ENCODE measurements at places on chromosomes 2 and 18.

DNA sequence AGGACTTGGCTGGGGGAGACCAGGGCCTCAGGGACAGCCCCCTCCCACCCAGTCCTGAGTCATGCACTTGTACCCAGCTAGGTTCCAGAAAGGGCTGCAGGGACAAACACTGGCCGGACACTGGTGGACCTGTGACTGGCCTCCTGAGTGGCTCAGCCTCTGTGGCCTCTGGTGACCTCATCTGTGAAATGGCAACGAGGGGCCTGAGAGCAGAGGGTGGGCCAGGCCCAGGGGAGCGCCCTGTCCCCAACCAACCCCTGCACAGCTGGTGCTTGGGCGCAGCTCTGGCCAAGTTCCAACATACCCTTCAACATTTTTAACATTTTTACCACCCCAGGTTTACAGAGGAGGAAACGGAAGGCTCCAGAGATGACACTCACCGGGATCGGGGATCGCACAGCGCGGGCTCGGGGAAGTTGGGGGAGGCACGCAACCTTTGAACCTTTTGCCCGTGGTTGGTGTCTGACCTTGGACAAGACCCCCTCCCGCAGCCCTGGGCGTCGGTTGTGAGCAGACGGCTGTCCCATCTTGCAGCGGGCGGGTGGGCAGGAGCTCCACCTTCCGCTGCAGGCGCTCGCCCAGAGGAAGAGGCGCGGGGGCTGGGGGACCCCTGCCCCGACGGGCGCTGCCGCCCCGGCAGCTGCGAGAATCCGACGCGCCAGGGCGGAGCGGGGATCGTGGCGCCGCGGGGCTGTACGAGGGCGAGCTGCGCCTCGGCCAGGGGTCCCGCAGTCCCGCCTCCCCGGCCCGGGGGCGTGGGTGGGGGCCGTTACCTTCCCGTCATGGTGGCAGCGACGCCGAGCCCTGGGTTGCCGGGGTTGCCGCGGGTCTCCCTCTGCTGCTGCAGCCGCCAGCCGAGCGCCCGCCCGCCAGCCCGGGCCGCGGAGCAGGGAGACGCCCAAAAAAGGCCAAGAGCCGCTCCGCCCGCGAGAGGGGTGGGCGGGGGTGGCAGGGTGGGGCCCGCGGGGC, 805 bp downstream of the LIMS2 start:
- DNase-seq: no peak

- DNase-seq: no peak
Observed at GRCh38 chr2:119155633-119156032, 2.9 kb downstream of the C1QL2 start.

DNA sequence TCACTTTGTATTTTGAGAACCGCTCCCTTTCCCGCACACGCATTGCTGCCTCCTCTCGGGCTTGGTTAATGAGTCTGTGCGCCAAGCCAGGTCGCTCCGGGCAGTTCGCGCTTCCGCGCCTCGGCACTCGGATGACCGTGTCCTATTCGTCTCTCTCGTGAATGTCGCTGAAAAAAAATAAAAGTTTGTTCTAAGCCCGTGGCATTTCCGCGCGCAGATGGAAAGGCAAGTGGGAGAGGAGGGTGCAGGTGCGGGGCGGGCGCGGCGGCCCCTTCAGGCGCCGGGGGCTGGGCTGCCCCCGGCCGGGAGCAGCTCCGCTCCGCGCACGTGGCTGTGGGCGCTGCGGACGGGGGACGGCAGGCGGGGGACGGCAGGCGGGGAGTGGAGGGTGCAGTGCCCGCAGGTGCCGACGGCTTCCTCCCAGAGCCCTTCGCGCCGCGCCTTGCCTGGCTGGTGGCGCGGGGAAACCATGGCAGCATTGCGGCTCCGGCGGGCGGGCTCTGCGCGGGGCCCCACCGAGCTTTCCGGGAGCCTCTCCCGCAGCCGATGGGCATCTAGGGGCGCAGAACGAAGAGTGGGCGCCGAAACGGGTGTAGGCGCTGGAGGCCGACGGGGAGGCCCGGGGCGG, 159.6 kb upstream of the SIX2 start:
- DNase-seq: no peak

GRCh38 chr2:138029276-138029675, 65.0 kb downstream of the HNMT start:
- DNase-seq: no peak

- no peak for DNase-seq
Observed at GRCh38 chr2:73980566-73980965, 4.1 kb upstream of the TET3 start.

DNA sequence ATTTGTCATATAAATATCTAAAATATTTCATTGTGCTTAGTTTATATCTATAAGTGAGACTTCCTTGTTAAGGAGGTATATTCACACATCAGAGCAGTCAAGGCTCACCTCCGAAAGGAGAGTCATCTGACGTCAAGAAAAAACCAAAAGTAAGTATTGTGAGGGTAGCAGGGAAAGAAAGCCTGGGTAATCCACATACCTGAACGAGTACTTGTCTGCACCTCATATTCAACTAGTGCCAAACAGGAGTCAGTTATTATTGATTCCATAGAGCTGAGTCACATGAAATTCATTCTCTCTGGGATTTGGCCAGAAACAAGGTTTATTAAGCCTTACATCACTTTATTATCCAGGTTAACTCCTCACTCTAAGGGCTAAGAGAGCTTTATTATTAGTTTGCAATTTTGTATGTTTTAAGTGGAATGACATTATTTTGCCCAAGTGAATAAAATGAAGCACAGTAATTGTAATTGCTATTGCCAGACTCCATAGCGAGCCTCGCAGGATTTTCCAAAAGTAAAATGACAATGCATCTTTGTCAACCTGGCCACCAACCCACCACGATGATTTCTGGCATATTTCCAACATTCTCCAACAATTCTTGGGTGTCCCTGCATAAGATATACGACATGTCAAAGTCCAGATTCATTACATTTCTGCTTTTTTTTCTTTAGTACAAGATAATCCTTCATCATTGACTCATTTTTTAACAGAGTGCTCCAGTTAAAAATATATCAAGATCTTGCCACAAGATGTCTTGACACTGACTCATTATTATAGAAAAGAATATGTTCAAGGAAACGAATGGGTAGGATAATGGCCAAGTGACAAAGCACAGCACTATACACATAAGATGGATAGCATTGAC, 1210.4 kb upstream of the ACVR2A start:
- DNase-seq: no peak

DNA sequence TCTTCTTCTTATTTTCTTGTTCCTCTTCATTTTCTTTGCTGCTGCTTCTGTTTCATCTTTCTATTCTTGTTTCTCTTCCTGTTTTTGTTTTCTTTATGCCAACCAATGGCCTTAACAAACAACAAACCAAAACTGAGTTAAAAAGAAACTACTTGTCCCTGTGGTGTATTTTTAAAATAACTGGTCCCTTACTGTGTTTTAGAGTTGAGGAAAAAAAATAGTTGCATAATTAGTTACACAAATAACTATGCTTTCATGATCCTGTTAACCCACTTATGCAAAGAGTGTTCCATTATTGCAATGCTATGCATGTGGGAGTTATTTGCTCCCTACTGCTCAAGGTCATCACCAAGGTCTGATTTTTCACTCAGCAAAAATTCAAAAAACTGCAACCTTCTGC, 39.5 kb upstream of the IMP4 start:
- no peak for DNase-seq

GRCh38 chr2:138321458-138321857, 180.1 kb upstream of the SPOPL start:
- no peak for DNase-seq

Measured in stimulated activated CD8-positive, alpha-beta memory T cell treated with anti-CD3 and anti-CD28 coated beads, Interleukin-7, amount 100 ng/mL, for 1 hour (primary cell).